Psoas muscle (tissue), 8 donors: ENCODE measurements at places on chromosomes 7 and 10. TPM values are rescaled to one million over a fixed set of nuclear protein-coding genes. Genes with fewer than 3 reads are reported as not detected.

- DNase-seq, result no peak
Observed at GRCh38 chr10:60208676-60209269, 180.9 kb downstream of the ANK3 start.

DNA sequence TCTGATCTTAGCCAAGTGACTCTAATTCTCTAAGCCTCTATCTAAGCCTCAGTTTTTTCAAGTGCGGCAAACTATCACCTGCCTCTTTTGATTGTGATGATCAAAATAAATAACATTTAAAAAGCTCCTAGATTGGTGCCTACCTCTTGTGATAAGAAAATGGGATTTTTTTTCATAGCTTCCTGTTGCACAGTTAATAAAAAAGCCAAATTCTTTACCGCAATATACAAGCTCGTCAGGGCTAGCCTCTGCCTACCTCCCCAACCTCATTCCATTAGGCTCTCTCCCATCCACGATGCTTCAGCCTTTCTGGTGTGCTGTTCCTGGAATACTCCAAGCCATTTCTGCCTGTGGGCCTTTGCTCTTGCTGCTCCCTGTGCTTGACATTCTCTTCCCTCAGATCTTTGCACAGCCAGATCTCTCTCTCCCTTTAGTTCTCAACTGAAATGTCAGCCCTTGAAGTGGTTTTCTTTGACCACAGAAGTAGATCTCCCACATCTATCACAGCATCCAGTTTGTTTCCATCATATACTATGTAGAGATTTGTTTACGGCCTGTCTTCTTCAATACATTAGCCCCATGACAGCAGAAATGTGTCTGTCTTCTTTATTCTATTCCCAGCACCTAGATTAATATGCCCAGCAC is 48.8 kb downstream of the SFR1 start:
- no peak for DNase-seq

GRCh38 chr10:110426294-110427181 is 71.2 kb upstream of the DUSP5 start:
- DNase-seq, result peak; percentile 31

- no peak for DNase-seq
Observed at GRCh38 chr7:37901890-37902524, 14.6 kb downstream of the SFRP4 start.

DNA sequence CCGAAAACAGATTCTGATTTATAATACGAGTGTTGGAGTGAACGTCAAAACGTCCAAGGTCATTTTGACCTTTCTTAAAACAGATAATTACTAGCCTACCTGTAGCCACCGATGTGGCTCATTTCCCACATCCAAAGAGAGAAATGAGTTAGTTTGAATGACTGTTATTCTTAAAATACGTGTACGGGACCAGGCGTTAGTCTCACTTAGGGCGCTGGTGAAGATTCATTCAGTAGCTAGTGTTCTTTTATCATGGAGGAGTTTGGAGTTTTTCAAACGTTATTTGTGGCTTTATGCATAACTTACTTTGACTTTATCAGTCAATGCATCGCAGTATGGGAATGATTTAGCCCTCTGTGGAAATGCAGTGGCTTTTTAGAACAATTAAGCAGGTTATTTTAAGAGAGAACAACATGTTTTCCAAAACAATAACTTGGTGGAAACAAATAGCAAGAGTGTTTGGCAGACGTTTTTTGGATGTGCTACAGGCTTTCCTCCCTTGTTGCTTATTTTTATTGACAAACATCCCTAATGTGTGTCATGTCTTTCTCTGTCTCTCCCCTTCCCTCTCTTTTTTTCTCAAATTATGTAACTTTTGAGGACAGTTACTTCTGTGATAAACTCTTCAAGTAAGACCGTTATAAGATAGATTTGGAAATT is 1.6 kb downstream of the BICC1 start:
- no peak for DNase-seq

DNA sequence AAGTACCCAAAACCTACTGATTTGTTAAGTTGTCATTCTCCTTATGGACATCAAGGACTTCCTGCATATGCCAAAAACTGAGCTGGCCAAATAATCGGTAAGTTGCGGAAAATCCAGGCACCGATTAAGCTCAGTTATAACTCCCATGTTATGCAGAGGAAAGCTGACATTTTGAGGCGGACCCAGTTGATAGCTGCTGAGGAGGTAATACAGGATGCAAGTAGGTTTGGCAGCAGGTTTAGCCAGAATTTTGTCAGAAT is 725.1 kb upstream of the GALNT17 start:
- no peak for DNase-seq

DNA sequence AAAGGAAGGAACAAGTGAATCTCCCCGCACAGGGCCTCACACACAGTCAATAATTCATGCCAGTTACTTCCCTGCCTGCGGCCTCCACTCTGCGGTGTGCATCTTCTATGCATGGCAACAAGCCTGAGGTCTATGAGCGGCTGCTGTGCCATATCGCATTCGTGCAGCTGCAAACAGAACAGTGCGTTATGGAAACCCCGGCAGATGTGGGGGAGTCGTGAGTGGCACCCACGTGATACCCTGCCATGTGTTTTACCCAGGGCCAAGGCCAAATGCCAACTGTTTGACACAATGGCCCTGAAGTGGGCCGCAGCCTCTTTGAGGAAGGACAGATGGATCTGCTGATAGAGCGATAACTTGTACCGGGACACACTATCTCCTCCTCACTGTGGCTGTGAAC is 13.4 kb downstream of the TNS3 start:
- peak; percentile 39 for DNase-seq

- DNase-seq, result peak; percentile 67
Observed at GRCh38 chr10:119657725-119658124, 6.5 kb downstream of the BAG3 start.

GRCh38 chr10:52768001-52768532 is 4.5 kb downstream of the MBL2 start:
- no peak for DNase-seq

DNA sequence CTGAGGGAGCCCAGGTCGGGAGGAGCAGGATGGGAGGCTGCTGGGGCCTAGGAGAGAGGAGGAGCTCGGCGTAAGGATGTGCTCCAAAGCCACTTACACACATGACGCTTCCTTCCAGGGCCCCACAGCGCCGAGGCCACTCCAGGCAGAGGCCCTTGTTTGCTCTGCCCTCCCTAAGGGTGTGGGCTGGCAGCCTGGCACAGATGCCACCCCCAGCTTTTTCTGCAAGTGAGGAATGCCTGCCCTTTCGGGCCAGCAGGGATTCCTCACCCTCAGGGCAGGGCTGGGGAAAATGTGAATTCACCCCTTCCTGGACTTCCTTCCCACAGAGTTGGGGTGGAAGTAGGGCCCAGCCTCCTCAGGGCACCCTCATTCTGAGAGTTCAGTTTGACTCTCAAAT is 5.6 kb upstream of the AQP1 start:
- DNase-seq, result no peak

DNA sequence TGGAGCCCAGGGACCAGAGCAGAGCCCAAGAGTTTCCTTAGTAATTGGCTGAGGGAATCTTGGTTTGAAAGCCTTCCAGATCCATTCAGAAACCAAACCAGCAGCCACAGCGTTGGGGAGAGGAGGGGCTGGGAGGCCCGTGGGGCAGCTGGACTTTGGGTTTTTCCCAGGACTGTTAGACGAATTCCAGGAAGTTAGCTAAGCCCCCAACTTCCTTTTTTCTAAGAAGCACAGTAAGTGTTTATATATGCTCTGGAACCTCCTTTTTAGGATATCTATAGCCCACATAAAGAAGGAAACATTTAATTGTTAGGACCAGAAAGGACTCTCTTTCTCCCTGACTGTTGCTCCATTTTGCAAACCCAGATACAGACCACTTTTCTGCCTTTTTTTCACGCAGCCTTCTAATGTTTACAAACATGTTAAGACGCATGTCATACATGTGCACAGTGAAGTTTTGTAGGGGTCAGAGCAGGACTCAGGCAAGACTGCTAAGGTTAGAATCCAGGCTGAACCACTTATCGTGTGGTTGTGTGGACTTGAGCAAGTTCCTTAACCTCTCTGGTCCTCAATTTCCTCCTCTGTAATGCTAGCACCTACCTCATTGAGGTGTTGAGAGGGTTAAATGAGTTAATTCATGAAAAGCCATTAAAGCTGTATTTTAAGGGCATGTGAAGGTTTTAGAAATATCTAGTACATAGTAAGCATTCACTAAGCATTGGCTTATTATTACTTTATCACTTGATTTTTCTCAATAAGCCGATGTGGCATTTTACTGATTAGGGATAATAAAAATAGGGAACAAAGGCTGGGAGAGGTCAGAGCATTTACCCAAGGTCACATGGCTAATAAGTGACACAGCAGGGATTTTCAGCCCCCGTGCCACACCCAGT is 42.4 kb downstream of the TBATA start:
- no peak for DNase-seq

ABCC2 gene
- 0.23 TPM for polyA plus RNA-seq

GRCh38 chr7:121046893-121047468 is 58.5 kb downstream of the CPED1 start:
- DNase-seq, result no peak

DNA sequence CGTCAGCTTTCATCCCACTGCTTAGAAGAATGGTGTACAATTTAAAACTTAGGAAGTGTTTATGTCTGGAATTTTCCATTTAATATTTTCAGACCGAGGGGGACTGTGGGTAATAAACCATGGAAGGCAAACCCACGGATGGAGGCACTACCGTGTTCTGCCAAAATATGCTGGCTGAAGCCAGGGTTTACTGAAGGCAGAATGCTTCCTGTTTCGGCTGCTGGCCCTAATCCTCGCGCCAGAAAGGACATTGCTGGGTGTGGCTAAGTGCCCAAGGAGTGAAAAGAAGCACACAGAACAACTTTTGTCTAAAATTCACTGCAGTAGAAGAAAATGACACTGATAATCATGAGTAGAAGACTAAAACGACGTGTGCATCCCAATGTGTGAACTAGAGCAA is 32.3 kb downstream of the PITRM1 start:
- DNase-seq, result no peak

DNA sequence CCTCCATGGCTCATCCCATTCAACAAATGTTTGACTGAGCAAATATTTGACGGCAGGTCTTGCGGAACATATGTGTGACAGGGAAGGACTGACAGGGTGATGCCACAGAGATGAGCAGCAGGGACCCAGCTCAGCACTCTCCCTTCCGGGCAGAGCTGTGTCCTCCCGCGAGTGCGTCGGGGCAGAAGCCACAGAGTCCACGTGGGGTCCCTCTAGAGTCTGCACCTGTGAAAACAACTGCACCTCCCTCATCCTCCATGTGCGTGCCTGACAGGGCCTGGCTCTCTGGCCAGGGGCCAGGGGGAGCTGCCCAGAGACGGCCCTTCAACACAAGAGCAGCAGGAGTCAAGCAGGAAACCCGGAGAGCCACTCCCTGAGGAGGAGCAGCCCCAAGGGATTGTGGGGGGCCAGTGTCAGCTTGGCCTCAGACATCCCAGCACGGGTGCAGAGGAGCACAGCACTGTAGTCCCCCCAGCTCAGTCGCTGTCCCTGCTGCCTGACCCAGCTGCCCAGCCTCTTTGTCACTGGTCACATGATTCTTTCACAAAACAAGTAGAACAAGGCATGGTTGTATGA is 83.6 kb upstream of the TMEM72 start:
- no peak for DNase-seq

PLXNA4 gene
- polyA plus RNA-seq, result 0.16 TPM

DNA sequence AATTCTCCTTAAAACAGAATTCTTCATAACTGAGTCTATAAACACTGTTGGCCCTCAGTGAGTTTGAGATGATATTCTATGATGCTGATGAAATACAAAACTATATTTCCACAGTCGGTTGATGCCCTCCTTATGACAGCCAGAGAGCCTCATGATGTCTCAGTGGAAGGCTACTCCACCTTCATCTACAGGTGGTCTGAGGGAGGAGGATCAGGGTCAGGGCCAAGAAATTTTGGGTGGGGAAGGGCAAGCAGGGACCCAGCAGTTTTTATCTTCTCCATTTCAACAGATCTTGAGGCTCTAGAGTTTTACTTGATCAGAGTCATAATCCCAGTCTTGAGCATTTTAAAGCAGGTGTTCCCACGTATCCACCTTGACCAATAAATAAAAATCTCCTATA is 90.8 kb downstream of the CCDC71L start:
- no peak for DNase-seq

NAT16 gene
- polyA plus RNA-seq, result not detected

BZW2 gene
- 133 TPM for polyA plus RNA-seq

NPSR1 gene
- polyA plus RNA-seq, result not detected

GRCh38 chr7:83413424-83413823 is 235.5 kb downstream of the SEMA3E start:
- DNase-seq, result no peak

GRCh38 chr7:38893061-38893460 is 15.9 kb downstream of the VPS41 start:
- DNase-seq, result no peak

MXI1 gene
- polyA plus RNA-seq, result 5.5 TPM

DNA sequence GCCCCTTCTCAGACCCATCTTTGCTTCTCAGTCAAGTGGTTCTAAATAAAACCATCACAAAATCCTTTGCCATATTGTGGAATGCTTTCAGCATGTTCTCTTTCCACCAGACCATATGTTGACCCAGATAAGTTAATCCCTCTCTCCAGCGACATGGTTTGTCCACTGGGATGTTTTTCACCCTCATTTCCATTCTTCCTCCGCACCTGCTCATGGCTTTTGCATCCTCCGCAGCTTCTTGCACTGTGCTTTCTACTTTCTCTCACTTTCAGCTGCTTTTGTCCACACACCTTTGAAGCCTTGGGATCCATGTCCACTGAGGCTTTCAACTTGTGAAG is 52.3 kb upstream of the WAC start:
- no peak for DNase-seq

GRCh38 chr10:1213252-1214070 is 157.3 kb downstream of the WDR37 start:
- DNase-seq, result no peak

- no peak for DNase-seq
Observed at GRCh38 chr10:10533437-10533836, 484.2 kb upstream of the CELF2 start.

GRB10 gene
- 72.7 TPM for polyA plus RNA-seq

CYP3A4 gene
- polyA plus RNA-seq, result 0.10 TPM

ZNF467 gene
- 0.87 TPM for polyA plus RNA-seq

- no peak for DNase-seq
Observed at GRCh38 chr10:131433568-131433967, 122.0 kb upstream of the TCERG1L start.

- DNase-seq, result no peak
Observed at GRCh38 chr7:30671793-30672465, 10.3 kb downstream of the CRHR2 start.

GRCh38 chr7:71563276-71563675 is 431.3 kb downstream of the GALNT17 start:
- no peak for DNase-seq

DNA sequence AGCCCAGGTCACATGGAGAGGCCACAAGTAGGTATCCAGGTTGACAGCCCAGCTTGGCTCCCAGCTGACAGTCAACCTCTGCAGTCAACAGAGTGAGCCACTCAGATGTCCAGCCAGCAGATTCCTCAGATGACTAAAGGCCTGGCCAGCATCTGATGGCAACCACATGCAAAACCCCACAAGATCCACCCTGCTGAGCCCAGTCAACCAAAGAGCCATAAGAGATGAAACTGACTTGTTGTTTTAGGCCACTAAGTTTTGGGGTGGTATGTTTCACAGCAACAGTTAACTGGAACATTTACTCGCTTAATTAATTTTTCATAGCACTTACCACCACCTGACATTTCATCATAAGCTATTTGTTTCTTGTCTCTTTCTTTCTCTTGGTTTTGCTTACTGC is 107.3 kb upstream of the KDM7A start:
- DNase-seq, result no peak
